ENCODE measurements at places on chromosomes 7 and 10.

- DNase-seq = no peak
Measured at GRCh38 chr7:144869082-144869481, 33.2 kb upstream of the TPK1 start.

DNA sequence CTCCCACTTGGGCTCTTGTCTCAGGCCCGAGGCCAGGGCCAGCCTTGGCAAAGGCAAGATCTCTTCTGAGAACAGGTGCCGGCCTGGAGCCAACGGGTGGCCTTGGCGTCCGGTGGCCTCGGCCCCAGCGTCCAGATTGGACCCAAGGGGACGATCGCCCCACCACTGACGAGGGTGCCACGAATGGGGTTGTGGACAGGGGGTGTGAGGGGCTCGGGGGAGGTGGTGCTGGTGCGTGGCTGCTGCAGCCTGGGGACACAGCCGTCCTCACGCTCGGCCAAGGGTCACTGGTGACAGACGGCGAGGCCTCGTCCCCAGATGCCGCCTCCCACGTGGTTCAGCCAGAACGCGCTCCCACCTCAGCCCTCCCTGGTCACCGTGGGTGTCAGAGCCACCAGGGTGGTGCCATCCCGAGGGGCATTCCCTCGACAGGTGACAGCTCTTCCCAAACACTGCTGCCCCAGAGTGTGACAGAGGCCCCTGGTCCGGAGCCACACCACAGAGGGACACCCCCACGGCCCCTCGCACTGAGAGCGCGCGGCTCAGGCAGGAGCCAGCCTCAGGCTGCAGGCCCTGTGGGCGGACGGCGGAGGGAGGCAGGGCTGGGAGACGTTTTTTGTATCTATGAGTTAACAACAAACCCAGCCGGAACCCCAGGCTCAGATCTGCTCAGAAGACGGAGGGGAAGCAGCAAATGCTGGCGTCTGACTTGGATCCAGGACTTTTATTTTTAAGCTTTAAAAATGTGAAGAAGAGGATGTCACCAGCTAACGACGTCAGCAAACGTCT, 18.5 kb upstream of the CFAP46 start:
- no peak for DNase-seq

GRCh38 chr7:30469303-30469702, 9.3 kb downstream of the NOD1 start:
- no peak for DNase-seq

DNA sequence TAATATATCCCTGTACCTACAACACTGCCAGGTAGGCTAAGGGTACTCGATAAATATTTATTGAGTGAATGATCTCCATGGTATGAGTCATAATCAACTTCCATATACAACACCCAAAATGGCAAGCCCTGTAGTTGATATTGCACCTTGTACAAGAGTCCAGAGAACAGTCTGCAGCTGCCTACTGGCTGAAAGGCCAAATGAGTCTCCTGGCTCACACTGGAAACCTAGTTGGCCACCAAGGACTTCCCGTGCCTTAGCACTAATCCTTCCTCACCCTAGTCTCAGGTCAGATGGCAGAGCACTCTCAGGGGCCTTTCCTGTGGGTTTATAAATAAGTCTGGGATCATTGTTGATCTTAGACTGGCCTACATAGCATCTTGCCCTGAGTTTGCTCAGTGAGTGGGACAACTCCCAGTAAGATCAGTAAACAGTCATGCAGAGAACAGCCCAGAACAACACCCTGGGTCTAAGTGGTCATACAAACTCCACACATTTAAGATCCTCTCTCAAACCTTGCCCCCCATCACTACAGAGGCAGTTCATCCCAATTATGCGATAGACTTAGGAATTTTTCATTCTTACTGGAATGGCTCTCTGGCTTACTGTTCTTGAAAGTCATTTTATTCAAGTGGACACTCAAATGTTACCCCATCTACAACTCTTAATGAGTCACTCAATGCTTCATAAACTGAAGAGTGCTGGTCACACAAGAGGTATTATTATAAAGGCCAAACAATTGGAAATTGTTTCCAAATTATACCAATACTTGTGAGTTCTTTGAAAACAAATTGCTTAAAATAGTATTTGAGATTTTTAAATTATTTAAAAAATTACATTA, 14.7 kb upstream of the SLC16A9 start:
- DNase-seq = no peak

DNA sequence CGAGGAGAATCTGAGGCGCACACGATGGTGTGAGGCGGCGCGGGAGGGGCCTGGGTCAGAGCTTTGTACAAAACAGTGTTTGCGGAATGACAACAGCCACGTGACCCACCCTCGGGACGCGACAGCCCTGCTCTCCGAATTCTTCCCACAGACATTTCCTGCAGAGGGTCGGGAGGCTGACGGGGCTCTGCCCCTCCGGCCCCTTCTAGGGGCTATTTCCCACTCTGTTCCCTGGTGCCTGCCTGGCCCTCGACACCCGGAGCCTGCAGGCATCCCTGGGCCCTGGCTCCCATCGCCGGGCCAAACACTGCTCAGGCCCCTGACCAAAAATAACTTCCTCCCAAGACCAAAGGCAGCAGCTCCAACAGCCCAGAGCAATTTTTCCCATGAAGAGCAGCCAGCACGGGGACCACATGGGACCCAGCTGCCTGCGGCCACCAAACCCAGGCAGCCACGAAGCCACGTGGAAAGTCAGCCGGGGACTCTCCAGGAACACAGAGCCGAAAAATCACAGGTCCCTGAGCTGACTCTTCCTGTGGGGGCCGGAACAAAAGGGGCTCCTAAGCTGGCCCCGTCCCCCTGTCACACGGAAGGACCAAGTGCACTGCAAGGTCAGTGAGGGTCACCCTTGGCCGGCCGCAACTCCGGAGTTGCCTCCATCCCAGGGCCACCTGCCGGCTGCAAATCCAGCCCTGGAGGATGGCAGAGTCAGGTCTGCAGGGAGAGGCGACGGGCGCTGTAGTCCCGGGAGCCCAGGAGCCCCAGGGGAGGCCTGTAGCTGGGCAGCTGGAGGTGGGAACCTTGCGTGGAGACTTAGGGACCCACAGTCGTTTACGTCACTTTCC, 42.0 kb downstream of the PAPOLB start:
- DNase-seq = no peak

DNA sequence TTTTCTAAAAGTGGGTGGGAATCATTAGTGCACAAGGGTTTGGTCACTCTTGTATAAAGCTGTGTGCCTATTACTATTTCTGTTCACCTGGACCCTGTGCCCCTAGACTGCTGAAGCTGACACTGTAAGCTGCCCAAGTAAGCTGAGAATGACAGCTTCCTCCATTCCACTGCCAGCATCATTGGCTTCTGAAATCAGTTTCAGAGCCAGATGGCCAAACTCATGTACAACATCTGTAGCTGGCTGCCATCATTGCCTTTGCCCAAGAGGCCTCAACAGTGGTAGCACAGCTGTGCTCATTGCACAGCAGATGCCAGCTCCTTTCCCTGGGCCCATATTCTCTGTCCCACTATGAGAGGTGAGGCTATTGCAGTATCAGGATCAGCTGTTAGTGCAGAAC, 165.7 kb downstream of the CPEB3 start:
- no peak for DNase-seq

- no peak for DNase-seq
Measured at GRCh38 chr7:126445991-126446390, 806.8 kb downstream of the GRM8 start.

DNA sequence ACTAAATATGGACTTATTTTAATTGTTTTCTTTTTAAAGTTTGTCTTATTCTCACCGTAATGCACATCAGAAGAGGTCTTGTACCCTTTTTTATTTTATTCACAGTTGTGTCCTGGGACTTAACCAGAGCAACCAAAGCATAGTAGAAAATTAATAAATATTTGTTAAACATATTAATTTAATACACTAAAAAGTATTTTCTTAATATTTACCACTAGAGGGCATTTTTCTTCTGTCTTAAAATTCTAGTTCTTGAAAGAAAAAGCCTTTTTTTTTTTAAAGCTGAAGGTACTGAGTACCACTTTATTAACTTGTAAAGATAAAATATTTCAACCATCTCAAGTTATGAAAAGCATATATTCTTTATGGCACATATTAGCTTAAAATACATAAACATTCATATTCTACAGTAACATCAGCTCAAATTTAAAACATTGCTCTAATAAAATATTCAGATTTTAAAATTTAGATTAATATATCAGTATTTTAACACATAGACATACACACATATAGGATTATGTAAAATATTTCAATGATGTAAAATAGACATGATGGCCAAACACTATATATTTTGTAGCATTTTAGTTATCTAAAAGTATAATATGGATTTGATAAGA, 260.4 kb downstream of the SEMA3A start:
- DNase-seq = no peak

- no peak for DNase-seq
Measured at GRCh38 chr7:83617858-83618257, 31.1 kb downstream of the SEMA3E start.

DNA sequence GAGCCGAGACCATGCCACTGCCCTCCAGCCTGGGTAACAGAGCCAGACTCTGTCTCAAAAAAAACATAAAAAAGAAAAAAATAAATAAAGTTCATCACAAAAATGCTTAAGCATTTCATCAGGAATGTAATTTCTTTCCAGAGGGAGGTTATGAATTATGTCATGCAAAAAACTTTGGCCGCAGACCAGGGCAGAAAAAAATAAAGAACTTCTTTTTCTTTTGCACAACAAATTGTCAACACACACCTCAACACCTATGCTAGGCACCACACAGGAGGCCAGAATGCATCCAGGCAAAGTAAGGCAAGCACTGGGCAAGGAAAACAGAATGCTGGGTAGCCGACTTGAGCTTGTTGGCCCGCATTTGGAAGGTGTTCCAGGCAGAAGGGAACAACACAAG, 3.9 kb downstream of the C10orf62 start:
- no peak for DNase-seq

DNA sequence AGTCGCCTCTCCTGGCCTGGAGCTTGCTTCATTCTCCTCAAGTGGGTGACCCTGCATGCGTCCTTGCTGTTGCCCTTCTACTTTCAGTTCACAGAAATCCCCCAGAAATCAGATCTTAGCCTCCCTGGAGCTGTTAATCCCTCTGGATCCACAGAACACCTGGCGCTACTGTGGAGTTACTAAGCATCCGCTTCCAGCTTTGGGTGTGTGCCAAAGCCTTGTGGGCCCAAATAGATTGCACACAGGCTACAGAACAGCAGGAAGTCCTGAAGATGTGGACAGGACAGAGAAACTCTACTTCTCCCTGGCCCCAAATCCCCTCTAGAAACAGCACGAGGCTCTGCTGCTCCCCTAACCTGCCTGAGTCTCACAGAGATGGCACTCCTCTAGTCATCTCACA, 36.6 kb upstream of the PDLIM1 start:
- DNase-seq = no peak

GRCh38 chr10:101818872-101819633, 809 bp upstream of the OGA start:
- no peak for DNase-seq

DNA sequence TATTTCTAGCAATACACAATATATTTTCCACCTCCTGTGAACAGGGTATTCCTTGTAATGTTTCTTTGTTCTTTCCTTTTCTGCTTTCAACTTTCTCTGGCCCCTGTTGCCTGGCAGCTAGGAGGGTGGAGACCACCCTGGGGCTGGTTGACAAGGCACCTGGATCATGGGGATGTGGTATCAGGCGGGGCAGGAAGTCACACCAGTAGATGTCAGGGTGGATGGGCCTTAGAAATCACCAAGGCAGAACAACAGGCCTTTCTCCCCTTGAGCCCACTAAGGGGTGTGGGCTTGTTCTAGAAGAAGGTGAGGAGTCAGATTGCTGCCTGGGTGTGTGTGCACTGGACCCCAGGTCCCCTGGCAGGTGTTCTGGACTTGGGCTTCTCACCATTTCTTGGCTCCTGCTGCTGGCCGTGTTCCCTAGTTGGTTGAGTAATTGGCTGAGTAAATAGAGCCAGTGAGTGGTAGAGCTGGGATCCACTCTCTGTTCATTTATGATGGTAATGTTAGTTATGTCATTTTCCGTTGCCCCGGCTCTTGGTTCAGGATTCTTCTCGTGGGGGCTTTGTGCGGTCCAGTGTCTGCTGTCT, 24.9 kb downstream of the ZNF783 start:
- no peak for DNase-seq

DNA sequence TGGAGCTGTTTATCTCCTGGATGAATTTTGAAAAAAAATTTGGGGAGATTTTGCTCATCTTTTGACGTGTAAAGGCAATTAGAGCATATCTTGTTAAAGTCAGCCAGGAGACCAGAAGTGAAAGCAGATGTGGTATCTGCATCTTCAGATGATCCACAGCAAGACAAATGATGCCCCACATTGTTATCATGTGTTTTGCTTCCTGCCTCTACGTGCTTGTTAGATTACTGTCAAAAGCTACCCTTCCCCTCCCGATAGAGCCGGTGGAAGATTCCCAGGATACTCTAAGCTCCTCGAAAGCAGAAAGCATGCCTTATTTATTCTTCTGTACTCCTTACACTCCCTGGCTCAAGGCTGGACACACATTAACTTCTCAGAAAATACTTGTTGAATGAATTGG, 12.9 kb downstream of the COL17A1 start:
- no peak for DNase-seq

Data from activated CD4-positive, alpha-beta T cell treated with anti-CD3 and anti-CD28 coated beads, Interleukin-2, amount 50 U/mL, for 48 hours (primary cell).